Sigmoid colon (tissue), 7 donors: ENCODE measurements at places on chromosomes 16 and 17. TPM values are rescaled to one million over a fixed set of nuclear protein-coding genes. Genes with fewer than 3 reads are reported as not detected.
A peak's percentile ranks its signal among the peaks of the same experiment; 100 is the strongest.

The TM4SF5 gene
- total RNA-seq = not detected

The ZNF624 gene
- total RNA-seq = 1.2 TPM

The TBC1D28 gene
- not detected for total RNA-seq

The NOL11 gene
- 34.2 TPM for total RNA-seq

The PRAC1 gene
- 9.1 TPM for total RNA-seq

The RFNG gene
- 33.5 TPM for total RNA-seq

The CBX8 gene
- total RNA-seq = 0.54 TPM

GRCh38 chr17:74008196-74008595, 195.3 kb upstream of the RPL38 start:
- DNase-seq = no peak

GRCh38 chr17:39929646-39930407, 2.3 kb downstream of the LRRC3C start:
- DNase-seq = no peak

- DNase-seq = no peak
Measured at GRCh38 chr17:38420518-38420917, 7.7 kb upstream of the ARHGAP23 start.

DNA sequence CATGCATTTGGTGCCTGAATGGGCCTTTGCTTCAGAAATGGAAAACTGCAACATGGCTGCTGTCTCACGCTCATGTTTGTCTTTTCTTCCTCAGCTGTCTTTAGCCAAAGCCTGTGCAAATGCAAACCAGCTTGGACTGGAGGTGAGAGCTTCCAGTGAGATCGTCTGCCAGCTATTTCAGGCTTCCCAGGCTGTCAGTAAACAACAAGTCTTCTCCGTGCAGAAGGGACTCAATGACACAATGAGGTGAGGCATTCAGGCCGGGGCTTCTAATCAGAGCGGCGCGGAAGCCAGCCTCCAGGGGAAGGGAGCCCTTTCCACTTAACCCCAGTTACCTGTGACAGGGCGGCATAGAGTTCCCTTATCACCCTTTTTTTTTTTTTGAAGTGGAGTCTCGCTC, 14.3 kb downstream of the CCNF start:
- DNase-seq = no peak

DNA sequence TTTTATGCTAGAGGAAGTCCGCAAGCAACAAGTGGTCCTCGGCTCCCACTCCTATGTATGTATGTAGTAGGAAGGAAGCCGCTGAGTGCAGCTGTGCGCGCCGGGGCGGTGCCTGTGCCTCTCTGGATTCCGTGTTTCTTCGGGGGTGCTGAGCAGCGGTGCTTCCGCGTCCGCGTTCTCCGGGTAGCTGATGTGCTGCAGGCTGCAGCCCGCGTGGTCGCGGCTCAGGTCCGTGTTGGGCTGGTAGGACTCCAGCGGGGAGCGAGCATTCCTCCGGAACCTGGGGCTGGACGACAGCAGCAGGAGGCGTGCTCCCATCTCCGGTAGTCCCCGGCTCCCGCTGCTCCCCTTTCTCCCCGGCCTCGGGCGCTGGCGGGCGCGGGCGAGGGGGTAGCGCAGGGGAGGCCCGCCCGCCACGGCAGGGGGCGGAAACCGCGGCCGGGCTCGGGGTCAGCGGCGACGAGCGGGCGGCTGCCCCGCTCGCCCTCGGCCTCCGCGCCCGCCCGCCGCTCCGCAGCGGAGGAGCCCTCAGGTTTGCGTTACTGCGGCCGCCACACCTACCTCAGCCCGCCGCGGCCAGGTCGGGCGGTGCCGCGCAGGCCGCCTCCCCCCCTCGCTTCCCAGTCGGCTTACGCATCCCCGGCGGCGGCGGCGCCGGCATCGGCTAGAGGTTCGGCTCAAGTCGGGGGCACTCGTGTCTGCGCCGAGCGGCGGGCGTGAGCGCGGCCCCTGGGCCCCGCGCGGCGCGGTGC, 487 bp downstream of the C17orf67 start:
- DNase-seq = peak; percentile 77

DNA sequence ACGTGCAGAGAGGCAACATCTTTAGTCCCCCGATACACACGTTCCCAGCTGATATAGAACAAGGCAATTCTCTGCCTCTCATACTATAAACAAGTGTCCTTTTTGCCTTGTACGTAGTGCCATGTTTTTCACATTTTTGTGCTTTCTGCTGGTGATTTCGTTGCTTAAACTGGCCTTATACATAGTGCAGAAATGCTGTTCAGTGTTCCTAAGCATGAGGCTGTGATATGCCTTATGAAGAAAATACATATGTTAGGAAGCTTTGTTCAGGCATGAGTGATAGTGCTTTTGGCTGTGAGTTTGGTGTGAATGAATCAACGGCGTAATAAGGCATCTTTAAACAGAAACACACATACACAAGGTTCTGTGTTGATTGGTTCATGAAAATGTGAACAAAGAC, 77.2 kb downstream of the KATNIP start:
- no peak for DNase-seq

- DNase-seq = no peak
Measured at GRCh38 chr17:51366866-51367265, 106.5 kb downstream of the UTP18 start.

DNA sequence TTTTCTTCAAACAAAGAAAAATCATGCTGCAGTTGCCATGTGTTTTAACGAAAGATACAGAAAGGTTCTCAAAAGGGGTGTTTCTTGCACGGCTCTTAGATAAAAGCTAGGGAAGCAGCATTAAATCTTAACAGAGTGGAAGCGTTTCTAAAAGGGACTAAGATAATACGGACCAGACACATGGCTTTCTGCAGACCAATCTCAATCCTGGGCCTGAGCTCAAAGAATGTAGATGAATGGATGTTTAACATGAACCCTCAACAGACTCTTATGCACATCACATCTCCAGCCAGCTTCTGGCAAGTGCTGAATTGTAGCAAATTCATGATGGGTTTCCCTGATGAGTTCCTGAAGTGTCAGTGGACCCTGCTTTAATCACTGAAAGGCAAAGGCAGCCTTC, 80.2 kb upstream of the COX10 start:
- no peak for DNase-seq

- DNase-seq = no peak
Measured at GRCh38 chr17:74604200-74604599, 12.1 kb upstream of the CD300LD start.

- DNase-seq = no peak
Measured at GRCh38 chr16:27899736-27900135, 163.8 kb downstream of the GSG1L start.

DNA sequence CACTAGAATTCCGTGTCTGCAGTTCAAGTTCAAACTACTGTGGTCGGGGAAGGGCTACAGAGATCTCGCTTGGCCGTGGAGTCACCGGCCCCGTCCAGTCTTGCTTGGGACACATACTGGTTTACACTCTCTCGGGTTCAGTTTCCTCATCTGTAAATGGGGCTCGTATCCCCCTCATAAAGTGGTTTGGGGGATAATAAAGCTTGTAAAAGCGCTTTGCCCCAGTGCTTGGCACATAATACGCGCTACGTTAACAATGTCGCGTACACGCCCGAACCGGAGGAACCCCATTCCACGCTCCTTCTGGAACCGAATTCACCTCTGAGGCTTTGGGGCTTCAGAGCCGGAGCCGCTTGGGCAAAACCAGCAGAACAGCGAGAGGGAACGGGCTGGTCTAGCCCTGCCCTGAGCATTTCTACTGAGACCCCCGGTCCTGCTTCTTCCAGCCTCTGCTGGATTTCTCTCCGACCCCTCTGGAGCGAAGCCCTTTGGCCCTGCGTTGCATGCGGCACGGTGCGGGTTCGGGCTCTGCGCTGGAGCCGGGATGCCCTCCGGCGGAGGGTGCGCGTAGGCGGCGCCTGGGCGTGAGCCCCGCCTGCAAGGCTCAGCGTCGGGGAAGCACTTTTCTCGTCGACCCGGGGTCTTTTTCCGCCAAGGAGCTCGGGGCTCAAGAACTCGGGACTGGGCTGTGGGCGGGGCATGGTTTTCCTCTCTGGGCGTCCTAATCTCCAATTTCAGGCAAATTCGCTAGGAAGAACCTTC, 26.1 kb upstream of the HOXB13 start:
- no peak for DNase-seq

GRCh38 chr16:62390214-62390613, 354.0 kb upstream of the CDH8 start:
- no peak for DNase-seq

DNA sequence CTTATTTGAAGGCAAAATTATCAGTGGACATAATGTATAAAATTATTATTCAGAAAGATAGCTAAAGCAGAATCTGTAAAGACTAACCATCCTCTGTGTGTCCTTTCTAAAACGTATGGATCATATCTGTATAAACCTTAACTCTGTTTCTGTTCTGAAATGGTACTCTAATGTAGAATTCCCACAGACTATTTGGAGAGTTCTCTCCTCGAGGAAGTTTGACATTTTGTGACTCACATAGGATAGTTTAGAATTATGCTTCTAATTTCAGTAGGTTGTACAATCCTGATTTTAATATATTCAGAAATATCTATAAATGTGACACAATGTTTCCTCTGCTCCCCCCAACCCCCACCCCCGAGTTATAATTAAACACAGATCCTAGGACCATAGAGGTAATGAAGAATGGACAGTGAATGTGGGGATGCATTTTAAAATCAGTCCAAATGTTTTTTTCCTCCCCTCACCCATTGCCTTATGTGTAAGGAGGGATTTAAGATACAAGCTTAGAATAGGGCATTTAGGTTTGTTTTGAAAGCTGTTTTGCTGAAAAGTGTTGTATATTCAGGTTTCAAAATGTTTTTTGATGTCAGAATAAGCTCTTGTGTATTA, 66.8 kb downstream of the BCAS3 start:
- no peak for DNase-seq

DNA sequence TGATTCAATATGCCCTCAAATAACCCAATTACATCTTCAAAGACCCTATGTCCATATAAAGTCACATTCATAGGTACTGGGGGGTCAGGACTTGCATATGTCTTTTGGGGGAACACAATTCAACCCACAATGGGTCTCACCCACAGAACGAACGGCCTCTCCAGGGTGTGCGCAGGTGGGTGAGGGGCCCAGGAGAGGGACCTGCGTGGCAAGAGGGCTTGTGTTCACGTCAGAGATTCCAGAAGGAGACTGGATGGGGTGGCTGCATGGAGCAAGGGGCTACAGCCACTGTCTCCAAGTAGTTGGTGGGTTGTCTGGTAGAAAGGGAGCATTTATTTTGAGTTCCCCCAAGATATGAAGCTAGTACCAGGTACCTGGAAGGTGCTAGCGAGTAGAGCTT, 212.2 kb downstream of the SEC14L1 start:
- DNase-seq = peak; percentile 27
